ENCODE measurements at places on chromosomes 2 and 18. TPM values are rescaled to one million over a fixed set of nuclear protein-coding genes. Genes with fewer than 3 reads are reported as not detected.
A peak's percentile ranks its signal among the peaks of the same experiment; 100 is the strongest.

GRCh38 chr2:241109210-241110088 is 7.4 kb upstream of the MTERF4 start:
- DNase-seq, result no peak

GRCh38 chr2:66233981-66234380 is 200.9 kb upstream of the MEIS1 start:
- no peak for DNase-seq

DNA sequence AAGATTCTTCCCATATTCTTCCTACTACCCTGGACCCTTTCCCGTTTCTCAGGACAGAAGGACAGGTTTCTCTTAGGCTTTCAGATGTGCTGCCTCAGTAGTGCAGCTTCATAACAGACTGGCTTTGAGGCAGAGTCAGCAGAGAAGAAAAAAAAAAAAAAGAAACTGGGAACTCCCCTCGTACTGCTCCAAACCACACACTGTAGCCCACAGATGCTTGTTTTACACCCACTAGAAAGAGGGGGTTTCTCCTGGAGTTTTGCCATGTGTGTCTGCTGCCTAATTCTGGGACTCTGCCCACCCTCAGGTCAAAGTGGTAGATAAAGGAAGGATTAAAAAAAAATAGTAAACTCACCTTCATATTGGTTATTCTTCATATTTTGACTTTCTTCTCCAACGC is 95.9 kb downstream of the NCOA1 start:
- DNase-seq, result no peak

DNA sequence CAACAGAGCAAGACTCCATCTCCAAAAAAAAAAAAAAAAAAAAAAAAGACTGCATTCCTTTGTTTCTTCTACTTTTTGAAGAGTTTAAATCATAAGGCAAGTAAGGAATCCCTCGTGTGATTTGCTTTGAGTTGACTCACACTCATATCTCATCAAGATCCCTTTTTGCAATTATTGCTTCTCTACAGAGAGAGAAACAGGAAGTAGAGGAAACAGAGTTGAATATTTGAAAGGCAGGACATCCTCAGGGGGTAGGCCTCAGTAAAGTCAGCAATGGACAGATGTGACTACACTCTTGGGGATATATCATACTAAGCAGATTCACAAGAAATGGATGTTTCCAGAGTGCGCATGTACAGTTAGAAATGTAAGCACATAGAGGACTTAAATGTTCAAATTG is 11.2 kb upstream of the EFR3B start:
- DNase-seq, result no peak

- no peak for DNase-seq
Observed at GRCh38 chr18:13619505-13620205, 106.7 kb downstream of the FAM210A start.

DNA sequence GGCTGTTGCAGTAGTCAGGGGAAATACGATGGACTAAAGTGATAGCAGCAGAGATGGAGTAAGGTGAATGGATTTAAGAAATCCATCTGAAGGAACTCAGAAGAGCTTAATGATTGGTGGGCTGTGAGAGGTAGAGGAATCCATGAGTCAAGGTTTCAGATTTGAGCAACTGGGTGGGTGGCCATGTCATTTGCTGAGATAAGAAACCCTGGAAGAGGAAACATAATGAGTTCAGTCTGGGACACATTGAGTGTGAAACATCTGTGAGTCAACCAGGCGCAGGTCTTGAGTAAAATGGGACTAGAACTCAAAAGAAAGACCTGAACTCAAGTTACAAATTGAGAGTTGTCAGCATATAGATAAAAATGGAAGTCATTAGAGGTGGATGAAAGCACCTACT is 19.7 kb upstream of the ASNSD1 start:
- DNase-seq, result no peak

GRCh38 chr2:120279708-120280107 is 27.1 kb downstream of the RALB start:
- DNase-seq, result no peak

GRCh38 chr2:85503168-85503850 is 35.7 kb upstream of the MAT2A start:
- no peak for DNase-seq

GRCh38 chr2:88545118-88545517 is 82.1 kb downstream of the EIF2AK3 start:
- peak; percentile 85 for DNase-seq

DNA sequence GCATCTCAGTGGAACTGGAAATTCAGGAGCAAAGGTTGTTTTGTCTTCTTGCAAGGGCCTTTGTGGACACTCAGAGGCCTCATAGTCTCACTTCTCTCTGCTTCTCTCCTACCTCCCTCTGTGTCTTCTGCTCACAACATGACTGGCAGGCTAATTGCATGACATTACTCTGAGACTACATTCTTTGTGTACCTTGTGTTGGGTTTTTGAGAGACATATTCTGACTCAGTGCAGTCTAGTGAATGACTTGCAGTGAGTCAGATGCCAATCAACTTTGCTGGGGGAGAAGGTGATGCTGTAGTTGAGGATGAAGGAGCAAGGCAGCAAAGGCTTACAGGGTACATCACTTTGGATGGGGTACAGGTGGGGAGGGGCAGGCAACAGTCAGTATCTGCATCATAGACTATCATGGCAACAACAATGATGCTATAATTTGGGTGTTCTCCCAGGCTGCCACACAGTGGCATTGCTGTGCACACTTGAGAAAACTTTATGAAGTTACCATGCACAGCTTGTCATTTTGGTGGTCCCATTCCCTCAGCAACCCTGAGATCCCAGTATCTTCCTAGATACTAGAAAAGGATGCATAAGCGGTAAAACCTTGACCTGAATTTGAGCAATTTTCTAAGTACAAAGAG is 69.3 kb upstream of the SLC16A14 start:
- DNase-seq, result no peak

GRCh38 chr2:168851674-168852320 is 38.4 kb downstream of the SPC25 start:
- DNase-seq, result no peak

DNA sequence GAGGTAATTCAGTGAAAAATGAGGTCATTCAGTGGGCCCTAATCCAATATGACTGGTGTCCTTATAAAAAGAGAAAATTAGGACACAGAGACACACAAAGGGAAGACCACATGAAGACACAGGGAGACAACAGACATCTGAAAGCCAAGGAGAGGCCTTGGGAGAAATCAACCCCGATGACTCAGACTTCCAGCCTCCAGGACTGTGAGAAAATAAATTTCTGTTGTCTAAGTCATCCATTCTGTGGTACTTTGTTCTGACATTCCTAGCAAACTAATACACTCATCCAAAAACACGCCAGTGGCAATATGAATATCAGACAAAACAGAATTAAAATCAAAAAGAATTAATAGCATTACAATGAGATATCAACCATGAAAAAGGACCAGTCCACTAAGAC is 303.7 kb downstream of the SS18 start:
- no peak for DNase-seq

DNA sequence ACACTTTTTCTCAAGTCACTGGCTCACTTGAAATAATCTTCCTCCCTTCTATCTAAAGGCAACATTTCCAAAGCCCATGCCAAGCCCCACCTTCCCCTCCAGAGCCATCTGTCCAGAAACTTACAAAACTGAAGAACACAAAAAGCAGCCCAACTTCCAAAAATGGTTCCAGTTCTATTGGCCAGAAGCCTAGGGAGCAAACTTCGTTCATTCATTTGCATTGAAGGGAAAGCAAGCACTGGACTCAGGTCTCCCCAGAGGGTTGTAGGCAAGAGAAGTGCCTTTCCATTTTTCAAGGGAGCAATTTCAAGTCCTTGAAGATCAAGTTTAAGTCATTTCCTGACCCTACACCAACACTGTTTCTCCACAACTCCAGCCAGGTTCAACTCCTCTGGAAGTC is 585.0 kb downstream of the BCL11A start:
- no peak for DNase-seq

DNA sequence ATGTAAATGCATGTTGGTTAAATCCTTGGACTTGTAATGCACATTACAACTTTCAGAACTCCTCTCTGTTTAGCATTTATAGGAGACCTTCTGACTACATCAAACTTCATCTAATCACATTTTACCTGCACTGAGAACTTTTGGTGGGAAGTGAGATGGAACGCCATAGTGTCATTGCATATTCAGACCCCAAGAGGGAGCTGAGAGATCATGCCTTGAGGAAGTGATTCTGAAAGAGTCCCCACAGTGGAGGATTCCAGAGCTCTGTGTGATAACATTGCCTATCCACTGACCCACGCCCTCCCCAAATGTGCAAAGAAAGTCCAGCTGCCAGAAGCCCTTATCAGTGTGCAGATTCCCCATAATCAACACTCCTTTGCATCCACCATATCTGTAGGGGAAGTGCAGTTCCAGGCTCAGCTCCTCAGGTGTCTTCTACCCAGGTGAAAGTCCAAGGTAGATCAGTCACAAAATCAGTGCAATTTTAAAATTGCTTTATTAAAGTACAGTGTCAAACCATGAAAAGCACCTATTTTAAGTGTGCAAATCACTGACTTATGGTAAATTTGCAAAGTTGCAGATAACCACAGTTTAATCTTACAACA is 212.4 kb downstream of the RPIA start:
- peak; percentile 76 for DNase-seq

DNA sequence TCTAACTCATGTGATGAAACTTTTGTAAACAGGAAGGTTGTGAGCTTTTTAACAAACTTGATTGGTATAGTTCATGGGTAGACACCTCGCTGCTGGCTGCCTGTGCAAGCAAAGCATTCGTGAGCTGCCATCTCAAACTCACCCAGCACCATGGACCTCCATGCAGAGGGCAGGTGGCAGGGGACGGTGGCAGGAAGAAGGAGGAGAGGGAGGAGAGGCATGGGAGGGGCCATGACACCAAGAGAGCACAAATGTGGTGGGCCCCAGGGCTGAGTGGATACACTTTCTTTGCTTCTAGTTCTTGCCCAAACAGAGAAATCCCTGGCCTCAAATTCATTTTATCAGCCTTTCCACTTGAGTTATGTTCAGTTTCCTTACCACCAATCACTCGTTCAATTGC is 29.1 kb downstream of the AFG3L2 start:
- DNase-seq, result no peak

DNA sequence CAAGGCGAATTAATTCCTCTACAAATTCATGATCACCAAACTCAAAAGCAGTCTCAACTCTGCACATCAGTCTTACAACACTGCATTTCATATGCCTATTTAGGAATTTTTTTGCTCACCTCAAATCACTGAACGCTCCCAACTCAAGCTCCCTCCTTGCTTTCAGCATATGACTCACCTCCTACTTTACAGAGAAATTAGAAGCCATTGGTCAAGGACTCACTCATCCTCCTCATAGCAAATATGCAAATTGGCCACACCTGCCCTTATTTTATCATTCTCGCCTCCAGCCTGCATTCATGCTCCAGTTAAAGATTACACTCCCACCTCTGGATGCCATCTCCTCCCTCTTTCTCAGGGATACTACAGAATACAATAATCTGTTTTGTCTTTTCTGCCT is 148.8 kb downstream of the MBD2 start:
- DNase-seq, result no peak

- DNase-seq, result no peak
Observed at GRCh38 chr18:32670727-32671126, 102.1 kb downstream of the KLHL14 start.

DNA sequence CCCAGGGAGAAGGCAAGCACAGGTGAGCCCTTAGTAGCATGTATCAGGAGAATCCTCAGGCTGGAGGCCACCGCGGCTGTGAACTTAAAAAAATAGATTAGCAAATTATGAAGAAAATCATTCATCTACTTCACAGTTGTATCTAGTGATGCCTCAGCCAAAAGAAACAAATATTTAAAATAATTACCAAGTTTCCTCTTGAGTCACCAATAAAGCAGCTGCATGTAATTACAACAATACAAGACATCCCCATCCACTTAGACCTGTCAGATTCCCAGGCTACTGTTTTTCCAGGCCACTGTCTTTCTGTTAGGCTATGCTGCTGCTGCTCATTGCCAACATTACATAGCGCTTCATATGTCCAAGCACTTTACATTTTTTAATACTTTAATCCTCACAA is 54.6 kb upstream of the PHLPP1 start:
- no peak for DNase-seq

DNA sequence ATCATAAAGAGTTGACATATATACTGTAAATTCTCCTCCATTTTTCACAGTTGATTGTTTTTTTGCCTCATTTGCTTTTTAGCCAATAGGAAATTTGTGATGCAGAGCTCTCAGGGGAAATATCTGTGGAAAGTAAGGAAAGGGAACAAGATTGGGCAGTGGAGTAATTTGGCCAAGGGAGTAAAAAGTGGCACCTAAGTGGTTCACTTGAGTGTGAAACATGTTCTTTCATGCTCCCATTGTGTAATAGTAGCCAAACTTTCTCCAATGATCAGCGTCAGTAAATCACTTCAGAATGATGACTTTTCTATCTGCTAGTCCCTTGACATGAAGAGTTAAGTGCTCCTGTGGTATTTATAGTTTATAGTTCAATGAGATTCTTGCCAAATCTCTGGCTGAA is 141.9 kb upstream of the KCNJ3 start:
- DNase-seq, result no peak

- no peak for DNase-seq
Observed at GRCh38 chr2:203584784-203585183, 49.7 kb upstream of the RAPH1 start.

GRCh38 chr2:40450796-40451430 is 977 bp downstream of the SLC8A1 start:
- DNase-seq, result peak; percentile 38

DNA sequence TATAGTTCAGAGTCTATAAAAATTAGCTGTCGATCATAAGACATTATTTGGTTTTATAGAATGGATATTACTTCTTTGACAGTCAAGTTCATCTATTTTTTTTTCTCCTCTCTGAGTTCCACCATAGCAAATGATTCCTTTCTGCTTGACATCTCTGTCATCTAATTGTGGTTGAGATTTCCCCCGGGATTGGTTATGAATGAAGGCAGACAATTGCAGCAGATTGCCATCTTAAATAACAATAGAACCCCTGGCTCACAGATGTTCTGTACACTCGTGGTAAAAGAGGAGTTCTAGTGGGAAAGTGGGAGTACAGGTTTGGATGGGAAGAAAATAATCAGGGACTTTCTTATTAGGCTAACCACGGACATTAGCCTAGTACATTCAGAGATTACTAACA is 292.1 kb upstream of the NRXN1 start:
- DNase-seq, result no peak

BCL11A gene
- polyA plus RNA-seq, result 77.6 TPM

FSHR gene
- polyA plus RNA-seq, result not detected

GAL3ST2 gene
- not detected for polyA plus RNA-seq

IL1B gene
- not detected for polyA plus RNA-seq

GRHL1 gene
- polyA plus RNA-seq, result 2.8 TPM

CSRNP3 gene
- polyA plus RNA-seq, result 7.2 TPM

DPYSL5 gene
- polyA plus RNA-seq, result 2.6 TPM

KCNJ13 gene
- 0.37 TPM for polyA plus RNA-seq

CRYGC gene
- not detected for polyA plus RNA-seq
